Keratinocyte (primary cell): ENCODE measurements at places on chromosomes 2 and 18.
A peak's percentile ranks its signal among the peaks of the same experiment; 100 is the strongest.

GRCh38 chr18:25077944-25078723, 273.8 kb downstream of the ZNF521 start:
- DNase-seq = no peak

DNA sequence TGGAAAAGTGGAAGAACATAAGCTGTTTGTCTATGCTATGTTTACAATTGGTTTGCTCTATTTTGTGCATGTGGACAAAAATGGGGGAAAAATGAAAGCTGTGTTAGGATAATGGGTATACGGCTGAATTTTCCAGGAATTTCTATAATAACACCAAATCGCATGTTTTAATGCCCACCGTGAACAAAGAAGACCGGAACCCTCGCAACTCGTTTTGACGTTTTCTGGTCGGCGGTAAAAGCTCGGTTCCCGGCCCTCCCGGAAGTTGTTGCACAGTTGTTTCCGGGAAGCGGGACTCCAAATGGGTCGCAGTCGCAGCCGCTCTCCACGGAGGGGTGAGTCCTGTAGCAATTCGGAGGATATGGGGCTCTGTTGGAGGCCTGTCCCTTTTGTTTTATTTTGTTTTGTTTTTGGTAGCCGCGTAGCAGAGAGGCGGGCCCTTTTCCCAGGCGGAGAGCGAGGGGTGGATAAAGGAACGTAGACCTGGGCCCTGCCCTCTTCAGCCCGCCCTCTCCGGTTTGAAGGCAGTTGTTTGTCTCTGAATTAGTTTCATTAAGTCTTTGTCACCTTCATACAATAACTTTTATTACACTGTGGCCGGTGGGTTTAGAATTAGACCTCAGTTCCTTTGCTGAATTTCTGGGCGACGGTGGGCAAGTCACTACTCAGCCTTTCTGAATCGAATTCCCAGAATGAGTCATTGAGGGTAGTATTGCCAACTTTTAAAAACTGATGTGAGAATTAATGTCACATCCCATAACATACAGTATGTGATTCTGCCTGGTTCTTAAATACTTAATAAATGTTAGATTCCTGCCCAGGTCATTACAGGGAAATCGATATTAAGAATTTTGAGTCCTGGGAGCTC, at the start of gene SNRNP27:
TSS of gene SNRNP27 (plus strand) at position 273 of the 868 bp plus-strand sequence. CDS start at position 302, 29 bp downstream.
- DNase-seq = no peak

DNA sequence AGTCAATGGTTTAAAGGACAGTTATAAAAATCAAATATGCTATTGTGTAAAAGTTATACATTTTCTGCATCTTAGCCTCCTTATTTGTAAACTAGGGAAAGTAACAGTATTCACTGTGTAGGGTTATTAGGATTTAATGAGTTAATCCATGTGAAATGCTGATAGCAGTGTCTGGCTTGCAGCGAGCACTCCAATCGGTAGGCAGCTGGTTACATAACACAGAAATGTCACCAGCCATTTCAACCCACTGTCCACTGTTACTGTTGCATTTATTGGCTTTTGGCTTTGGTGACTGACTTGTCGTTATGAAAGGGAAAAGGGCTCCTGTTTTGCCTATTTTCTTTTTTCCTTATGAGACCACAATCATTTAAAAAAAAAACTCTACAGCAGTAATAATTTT, 38.9 kb downstream of the ID2 start:
- DNase-seq = no peak

DNA sequence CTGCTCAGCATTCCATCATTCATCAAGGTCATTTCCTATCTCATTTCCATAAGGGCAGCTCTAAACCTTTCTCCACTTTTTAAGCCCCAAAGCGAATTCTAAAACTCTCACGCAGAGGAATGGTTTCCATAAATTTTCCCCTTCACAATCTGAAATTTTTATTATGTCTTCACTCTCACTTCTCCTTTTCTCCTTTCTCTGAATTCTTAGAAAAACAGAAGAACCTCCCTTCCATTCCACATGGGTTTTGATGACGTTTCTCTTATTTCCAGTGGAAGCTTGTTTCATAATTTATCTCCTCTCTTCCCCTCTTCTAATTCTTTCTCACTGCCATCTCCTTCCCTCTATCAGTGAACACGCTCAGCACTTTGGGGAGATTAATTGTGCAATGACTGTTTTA, 97.3 kb downstream of the SPATS2L start:
- DNase-seq = no peak

- DNase-seq = no peak
Observed at GRCh38 chr2:191051825-191052778, 38.1 kb upstream of the STAT1 start.

GRCh38 chr2:118061135-118061955, 26.9 kb upstream of the INSIG2 start:
- DNase-seq = no peak

DNA sequence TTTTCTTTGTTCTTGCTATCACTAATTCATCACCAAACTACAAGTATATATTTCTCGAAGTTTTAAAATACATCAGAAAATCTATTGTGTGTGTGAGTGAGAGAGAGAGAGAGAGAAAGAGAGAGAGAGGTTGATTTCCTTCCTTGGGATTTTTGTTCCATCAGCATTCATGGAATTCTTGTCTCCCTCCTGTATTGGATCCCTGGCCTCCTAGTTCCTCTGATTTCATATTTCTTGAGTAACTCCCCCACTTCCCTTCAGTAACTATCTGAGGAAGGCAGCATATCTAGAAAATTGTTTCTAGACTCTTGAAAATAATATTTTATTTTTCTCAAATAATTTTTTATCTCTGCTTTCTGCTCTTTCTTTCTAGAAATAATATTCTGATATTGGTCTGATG, 13.3 kb upstream of the ACTR2 start:
- DNase-seq = no peak

- DNase-seq = no peak
Observed at GRCh38 chr2:14891546-14891945, 259.0 kb downstream of the LRATD1 start.

DNA sequence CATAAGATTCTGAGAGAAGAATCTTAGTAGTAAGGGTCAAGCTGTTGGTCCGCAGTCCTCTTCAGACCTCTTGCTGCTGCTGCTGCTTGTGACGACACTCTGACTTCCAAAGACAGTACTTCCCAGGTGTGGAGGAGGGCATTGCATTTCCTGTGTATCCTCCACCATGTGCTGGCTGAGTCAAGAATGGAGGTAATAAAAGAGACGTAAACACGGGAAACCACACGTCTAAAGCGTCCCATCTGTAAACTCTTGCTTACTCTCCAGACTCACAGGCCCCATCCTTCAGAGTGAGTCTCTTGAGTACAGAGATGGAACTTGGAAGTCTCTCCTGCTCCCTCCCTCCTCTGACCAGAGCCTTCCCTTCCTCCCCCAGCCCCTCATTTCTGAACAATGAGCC, 25.6 kb downstream of the KLHL29 start:
- no peak for DNase-seq

DNA sequence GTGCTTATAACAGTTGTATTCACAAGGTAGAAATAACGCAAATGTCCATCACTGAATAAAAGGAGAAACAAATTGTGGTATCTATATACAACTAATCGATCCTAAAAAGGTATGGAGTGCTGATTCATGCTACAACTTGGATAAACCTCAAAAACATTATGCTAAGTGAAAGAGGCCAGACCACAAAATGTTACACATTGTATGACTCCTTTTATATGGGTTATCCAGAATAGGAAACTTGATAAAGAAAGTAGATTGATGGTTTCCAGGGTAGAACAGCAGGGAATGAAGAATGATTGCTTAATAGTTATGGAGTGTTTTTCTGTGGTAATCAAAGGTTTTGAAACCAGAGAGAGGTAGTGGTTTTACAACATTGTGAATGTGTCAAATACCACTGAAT, 432.2 kb upstream of the TRIB2 start:
- DNase-seq = peak; percentile 21

GRCh38 chr18:10490401-10491165, 35.2 kb upstream of the NAPG start:
- no peak for DNase-seq

DNA sequence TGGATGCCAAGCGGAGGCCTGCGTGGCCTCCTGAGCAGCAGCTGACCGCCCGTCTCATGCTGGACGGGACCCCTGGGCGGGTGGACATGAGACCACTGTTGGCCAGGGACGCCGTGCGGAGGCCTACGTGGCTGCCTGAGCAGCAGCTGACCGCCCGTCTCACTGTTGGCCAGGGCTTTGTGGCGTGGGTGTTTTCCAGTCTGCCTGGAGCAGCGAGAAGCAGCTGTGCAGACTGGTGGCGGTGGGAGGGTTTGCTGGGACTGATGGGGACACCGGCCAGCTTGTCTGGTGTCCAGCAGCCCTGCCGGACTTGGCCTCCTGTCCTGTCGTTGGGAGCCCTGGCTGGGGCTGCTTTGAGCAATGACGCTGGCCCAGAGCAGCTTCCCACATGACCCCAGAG, 5.8 kb upstream of the D2HGDH start:
- no peak for DNase-seq

GRCh38 chr2:227241005-227241404, 76.6 kb downstream of the COL4A3 start:
- DNase-seq = no peak

DNA sequence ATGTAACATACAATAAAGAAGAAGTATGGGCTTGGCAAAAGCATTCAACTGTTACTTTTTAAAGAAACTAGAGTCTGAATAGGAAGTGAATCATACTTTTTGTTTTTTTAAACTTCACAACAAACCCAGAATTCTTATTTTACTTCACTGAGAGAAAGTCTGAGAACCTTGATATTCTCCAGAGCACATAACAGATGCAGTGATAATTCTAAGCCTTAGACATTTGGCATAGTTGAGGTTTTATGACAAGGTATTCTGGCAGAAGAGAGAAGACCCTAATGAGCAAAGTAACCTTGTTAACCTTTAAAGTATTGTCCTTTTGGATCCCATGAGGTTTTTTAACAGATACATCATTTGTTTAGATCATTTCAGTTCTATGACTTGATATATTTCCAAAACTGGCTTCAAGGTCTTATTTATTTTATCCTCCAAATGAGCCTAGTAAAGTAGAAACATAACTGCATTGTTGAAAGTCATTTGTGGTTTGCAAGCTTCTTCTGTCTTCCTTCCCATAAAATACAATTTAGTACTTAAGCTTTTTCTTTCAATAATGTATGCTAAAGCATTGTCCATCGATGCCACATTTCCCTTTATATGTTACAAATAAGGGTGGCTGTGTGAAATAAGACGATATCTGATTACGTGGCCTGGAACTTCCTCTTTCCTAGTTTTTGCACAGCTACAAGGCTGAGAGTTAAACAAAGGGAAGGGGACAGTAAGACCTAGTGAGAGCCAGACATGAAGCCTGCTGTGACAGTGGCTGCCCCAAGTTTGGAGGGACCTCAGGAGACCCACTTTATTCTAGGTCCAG, 86.1 kb upstream of the ITPRID2 start:
- no peak for DNase-seq

- no peak for DNase-seq
Observed at GRCh38 chr2:7648221-7648795, 731.1 kb downstream of the RNF144A start.

GRCh38 chr18:33833842-33834241, 255.8 kb downstream of the ASXL3 start:
- no peak for DNase-seq

DNA sequence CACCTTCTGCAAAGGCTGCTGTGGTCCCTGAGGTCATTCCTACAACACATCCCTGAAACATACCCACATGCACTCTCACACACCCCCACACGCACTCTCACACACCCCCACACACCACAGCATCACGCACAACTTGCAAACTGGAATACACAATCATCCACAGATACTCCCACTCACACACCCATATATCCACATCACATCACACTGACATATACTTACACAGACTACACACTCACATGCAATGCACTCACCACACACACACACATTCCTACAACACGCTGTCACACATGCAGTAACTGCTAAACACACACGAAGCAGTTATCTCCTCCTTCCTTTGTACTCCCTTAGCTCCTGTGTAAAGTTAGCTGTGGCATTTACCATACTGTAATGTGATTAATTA, 57.1 kb upstream of the PKDCC start:
- DNase-seq = no peak

GRCh38 chr18:40124107-40124506, 1830.9 kb upstream of the PIK3C3 start:
- no peak for DNase-seq

DNA sequence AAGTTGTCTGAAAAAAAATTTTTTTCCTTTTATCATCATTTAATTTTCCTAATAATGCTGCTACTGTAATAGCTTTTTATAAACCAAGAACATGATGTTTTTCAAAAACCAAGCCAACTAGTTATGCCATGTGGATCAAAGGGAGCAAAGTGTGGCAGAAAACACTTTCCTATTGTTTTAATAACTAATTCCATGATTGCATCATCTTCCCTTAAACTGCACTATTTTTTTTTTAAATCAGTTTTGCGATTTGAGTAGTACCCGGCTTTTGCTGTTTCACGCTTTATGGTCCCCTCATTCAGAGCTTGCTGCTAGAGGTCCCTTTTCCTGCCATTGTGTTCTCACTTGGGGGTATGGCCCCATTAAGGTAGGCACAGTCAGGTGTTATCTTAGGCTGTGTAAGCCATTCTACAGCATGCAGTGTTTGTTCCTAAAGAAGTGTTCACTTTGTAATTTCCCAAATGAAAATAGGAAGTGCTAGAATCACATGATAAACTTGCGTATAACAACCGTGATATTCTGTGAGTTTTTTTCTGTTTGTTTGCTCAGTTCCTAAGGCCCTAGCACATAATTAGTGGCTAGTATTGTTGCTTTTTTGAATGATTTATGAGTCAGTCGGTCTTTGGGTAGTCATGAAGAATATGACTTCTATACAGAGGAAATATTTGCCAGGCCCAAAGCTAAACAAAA, 225.8 kb downstream of the PTGR3 start:
- no peak for DNase-seq

DNA sequence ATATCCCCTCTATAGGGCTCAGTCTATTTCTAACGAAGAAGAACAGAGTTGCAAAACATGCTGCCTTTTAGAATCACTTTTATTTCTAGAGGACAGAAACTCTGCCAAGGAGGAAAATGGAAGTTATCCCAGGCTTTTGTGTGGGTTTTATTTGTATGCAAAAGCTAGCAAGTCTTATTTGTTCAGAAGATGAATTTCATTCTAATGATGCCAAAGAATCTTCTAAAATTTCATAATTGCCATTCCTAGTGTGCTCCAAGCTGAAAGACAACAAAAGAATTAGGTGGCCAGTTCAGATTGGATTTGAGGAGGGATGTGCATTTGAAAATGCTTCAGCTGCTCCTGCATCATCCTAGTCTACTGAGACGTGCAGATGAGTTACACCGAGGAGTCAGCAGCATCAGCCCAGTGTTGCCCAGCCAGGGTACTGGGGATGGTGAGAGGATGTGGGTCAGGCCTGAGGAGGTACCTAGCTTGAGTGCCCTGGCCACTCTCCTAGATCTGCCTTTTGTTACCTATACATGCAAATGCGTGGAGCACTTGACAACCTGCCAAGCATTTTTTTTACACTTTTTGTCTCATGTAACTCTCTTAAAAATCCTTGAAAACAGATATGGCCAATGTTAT, 80.1 kb downstream of the KCNS3 start:
- DNase-seq = no peak

GRCh38 chr18:24992491-24992890, 359.5 kb downstream of the ZNF521 start:
- no peak for DNase-seq

DNA sequence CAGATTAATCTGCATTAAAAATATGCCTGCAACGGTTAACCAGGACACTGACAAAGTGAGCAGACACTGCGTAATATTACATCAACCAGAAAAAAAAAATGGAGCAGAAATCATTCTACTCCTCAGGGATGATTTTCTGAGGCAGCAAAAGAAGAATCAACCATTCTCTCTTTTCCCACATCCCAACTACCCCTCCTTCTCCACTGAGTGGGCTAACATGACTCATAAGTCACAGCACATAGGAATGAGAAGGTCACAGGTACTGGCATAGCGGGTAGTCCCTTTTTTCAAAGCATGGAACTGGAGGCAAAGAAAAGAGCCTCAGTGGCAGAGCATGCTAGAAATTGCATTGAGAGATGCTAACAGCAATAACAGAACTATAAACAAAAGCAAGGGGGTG, 54.3 kb upstream of the TSPYL6 start:
- DNase-seq = no peak
